Skin of body (tissue), 3 donors: ENCODE measurements at places on chromosomes 11 and 22. TPM values are rescaled to one million over a fixed set of nuclear protein-coding genes. Genes with fewer than 3 reads are reported as not detected.

MAPK8IP1 gene
- total RNA-seq = 3.7 TPM

OR10A2 gene
- not detected for total RNA-seq

VPREB3 gene
- total RNA-seq = not detected

MAP6 gene
- total RNA-seq = 1.9 TPM

CSNK2A3 gene
- total RNA-seq = 1.6 TPM

NPAS4 gene
- 2.7 TPM for total RNA-seq

TUB gene
- 20.2 TPM for total RNA-seq

SLC22A6 gene
- not detected for total RNA-seq

CREB3L1 gene
- total RNA-seq = 27.1 TPM

RAB38 gene
- 36.2 TPM for total RNA-seq

SUSD2 gene
- 0.99 TPM for total RNA-seq

TESMIN gene
- total RNA-seq = 1.1 TPM

LINC01488 gene
- total RNA-seq = not detected

NAALAD2 gene
- 11.4 TPM for total RNA-seq

WNT11 gene
- 33.0 TPM for total RNA-seq

MRGPRX3 gene
- total RNA-seq = not detected

NRIP3 gene
- 0.39 TPM for total RNA-seq

OR51B2 gene
- total RNA-seq = 0.59 TPM

PLAAT4 gene
- total RNA-seq = 3.5 TPM

MRGPRE gene
- not detected for total RNA-seq

OR56A3 gene
- total RNA-seq = not detected

TEX54 gene
- not detected for total RNA-seq

UBQLN3 gene
- 0.49 TPM for total RNA-seq

USP2 gene
- 7.0 TPM for total RNA-seq

C11orf16 gene
- not detected for total RNA-seq

CTSF gene
- total RNA-seq = 20.0 TPM

BRSK2 gene
- total RNA-seq = 0.59 TPM

GDPD4 gene
- 0.39 TPM for total RNA-seq

OR2AG1 gene
- not detected for total RNA-seq

PIK3C2A gene
- 43.0 TPM for total RNA-seq

SAA1 gene
- total RNA-seq = not detected

SLC22A9 gene
- total RNA-seq = not detected

PAX6 gene
- total RNA-seq = 0.10 TPM

MFRP gene
- 0.10 TPM for total RNA-seq

TRIM51 gene
- not detected for total RNA-seq

RBFOX2 gene
- total RNA-seq = 144 TPM

CABP4 gene
- total RNA-seq = 0.49 TPM
